ENCODE measurements at places on chromosomes 13 and 19. TPM values are rescaled to one million over a fixed set of nuclear protein-coding genes. Genes with fewer than 3 reads are reported as not detected.

GRCh38 chr19:30371161-30371836 lies 885 bp upstream of the ZNF536 start:
- DNase-seq, result no peak

DNA sequence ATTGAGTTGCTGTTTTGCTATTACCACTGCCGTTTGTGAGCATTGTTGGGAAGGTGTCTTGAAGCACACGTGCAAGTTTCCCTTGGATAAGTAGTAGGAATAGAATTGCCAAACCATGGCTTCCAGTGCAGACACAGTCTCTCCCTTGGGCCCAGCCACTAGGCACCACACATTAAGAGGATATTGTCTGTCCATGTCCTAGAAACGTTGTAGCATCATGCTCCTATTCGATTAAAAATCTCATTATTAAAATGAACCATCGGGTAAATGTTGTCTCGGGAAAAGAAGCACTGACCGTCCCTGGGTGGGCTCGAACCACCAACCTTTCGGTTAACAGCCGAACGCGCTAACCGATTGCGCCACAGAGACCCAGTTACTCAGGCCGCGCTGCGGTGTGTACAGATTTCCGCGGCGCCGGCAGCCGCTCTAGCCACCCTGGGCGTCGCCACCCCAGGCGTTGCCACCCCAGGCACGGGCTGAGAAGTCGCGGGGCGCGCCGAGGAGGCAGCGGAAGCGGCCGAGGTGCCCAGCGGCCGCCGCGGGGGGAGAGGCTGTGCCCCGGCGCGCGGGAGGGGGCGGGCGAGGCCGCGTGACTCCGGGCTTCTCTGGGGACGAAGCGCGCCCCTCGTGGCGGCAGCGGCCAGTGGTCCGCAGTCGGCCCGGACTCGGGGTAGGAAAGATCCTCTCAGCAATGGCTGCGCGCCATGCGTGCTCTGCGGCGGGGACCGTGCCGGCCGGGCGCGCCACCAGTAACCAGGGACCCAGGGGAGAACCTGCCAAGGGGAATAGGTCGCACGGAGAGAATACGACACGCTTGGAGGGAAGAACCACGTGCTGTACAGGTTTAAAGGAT lies 56.2 kb downstream of the USPL1 start:
- DNase-seq, result peak; percentile 93

The ZNF256 gene
- total RNA-seq, result 14.5 TPM

The CFAP97D2 gene
- not detected for total RNA-seq

GRCh38 chr19:12782424-12783290 lies 7.3 kb upstream of the HOOK2 start:
- DNase-seq, result peak; percentile 76

The ZNF547 gene
- total RNA-seq, result 4.7 TPM

The PSG2 gene
- total RNA-seq, result not detected

The ZNF254 gene
- total RNA-seq, result 35.7 TPM

The LSM4 gene
- total RNA-seq, result 114 TPM

The S1PR4 gene
- total RNA-seq, result not detected

DNA sequence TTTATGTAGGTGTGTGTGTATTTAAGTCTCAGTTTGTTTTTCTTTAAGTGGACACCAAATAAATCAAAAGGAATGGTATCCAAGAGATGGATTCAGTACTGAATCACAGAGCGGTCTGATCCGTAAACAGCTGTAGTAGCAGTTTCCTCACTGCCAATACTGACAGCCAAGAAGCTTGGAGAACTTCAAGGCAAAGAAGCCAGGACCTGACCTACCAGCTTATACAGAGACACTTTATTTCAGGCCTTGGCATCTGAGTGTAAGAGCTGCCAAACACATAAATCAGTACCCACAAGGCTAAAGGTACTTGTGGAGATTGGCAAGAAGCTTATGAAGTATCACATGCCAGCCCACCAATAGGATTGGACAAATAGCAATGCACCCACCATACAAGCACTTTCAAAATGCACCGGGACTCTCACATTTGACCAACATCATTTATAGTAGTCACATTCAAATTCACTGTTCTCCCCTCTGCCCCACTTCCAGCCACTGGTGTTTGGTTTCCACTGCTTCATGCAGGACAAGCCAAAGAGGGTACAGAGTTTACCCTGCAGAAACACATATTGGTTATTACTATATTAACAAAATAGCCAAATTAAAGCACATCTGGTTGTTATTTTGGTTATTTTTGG lies 357.9 kb downstream of the KLF12 start:
- DNase-seq, result no peak

The HS6ST3 gene
- total RNA-seq, result 0.60 TPM

Data from mesothelial cell of epicardium (in vitro differentiated cells).